CD14-positive monocyte (primary cell): ENCODE measurements at places on chromosomes 2 and 18. TPM values are rescaled to one million over a fixed set of nuclear protein-coding genes. Genes with fewer than 3 reads are reported as not detected.

DNA sequence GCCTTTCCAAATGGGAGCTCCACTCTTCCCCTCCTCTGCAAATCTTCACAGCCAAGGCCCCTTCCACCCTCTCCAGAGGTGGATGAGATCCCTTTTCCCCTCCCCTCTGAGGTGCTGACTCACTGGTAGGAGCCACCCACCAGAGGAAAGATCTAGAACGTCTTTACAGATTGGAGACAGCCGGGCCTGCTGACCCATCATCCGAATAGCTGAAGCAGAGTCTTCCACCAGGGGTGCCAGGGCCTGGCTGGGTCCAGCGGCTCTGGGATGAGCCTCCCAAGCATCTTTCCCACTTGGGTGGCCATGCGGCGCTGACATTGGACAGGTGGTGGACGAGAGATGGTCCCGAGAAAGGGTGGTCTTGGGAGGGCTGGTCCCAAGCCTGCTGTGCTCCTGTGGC lies 9.0 kb downstream of the ERFE start:
- no peak for DNase-seq

GRCh38 chr2:230439590-230439989 lies 23.6 kb downstream of the SP100 start:
- DNase-seq = peak; percentile 85

LIMS3 gene
- polyA plus RNA-seq = 6.0 TPM

POLR1A gene
- polyA plus RNA-seq = 0.45 TPM

GRCh38 chr2:41334159-41334558 lies 713.7 kb upstream of the PKDCC start:
- no peak for DNase-seq

GRCh38 chr18:11669271-11669947 lies 19.7 kb upstream of the GNAL start:
- no peak for DNase-seq

DNA sequence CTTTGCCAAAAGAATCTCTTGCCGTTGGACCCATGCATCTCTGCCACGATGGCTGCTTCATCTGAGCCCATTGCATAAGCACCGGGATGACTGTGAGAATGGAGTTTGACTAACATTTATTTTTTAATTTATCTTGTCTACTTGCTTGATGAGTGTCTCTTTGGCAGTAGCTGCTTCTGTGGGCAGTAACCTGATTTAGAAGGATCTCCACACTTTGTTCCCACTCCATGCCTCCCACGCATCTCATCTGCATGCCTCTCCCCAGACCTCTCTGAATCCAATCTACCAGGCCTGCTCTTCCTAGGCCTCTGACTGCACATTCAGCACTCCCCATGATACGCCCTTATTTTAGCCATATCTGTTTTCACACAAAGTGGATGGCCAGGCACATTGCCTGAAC lies 23.7 kb upstream of the TMX3 start:
- DNase-seq = no peak

DNA sequence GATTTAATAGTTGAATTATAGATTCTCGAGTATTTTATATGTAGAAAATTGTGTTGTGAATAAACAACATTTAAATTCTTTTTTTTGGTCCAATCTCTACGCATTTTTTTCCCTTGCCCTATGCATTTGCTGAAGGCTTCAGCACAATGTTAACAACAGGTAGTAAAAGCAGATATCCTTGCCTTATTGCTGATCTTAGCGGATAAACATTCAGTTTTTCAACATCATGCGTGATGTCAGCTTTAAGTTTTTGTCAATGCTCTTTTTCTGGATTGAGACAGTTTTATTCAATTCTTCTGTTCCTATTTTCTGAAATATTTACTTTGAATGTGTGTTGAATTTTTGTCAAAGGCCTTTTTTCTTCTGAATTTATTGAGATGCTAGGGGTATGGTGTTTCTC lies 11.6 kb upstream of the OR6B3 start:
- DNase-seq = no peak

DNA sequence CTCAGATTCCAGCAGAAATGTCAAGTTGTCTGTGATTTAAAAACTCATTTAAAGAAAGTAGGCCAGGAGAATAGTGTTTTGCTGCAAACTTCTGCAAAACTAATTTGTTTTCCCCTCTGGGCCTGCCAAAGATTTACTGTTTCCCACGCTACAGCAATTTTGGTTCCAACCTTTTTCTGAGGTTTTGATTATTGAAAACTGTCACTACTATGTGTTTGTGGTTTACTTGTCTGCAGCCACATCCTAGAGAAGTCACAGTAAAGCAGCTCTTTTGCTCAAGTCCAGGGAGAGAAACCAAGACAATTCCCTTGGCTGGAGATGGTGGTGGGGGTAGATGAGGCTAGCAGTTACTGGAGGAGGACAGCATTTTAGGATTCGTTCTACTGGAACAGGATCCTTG lies 12.8 kb downstream of the IL1R2 start:
- DNase-seq = no peak

SATB2 gene
- 0.14 TPM for polyA plus RNA-seq

RPRM gene
- polyA plus RNA-seq = not detected

- no peak for DNase-seq
Observed at GRCh38 chr18:31587529-31587928, 4.1 kb upstream of the TTR start.

DNA sequence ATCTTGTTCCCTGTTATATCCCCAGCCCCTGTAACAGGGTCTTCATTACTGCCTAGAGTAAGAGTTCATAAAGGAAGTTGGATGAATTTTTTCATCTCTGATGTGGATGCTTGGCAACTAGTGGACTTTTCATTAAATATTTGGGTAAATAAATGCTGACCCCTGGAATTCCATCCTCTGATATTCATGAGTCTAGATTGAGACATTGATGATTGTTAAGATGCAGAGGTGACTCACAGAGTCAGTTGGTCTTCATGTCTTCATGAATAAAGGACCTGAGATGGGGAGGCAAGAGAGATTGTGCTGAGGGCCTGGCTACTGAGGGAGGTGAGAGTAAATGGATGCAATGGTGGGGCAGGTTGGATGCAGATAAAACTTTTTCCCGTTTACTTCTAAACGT lies 132.7 kb upstream of the NT5C1B start:
- DNase-seq = no peak

CPS1 gene
- not detected in 2 replicates for polyA plus RNA-seq

DNA sequence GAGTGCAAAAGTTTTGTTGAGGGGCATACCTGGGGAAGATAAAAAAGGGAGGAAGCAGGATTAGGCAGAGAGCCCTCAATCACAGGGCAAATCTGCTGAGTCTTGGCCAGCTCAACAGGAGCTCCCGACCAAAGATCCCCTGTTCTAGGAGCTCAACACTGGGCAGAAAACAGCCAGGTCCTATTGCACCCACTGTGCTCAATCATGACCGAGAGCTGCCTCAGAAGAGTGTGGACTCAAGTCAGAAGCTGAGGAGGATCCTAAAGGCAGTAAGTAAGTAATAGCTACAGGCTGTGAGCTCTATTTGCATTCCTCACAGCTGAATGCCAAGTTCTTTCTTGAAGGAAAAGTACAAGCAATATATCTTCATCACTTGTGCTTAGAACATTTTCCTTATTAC lies 334.4 kb upstream of the NRP2 start:
- no peak for DNase-seq

SGPP2 gene
- not detected for polyA plus RNA-seq

CCNT2 gene
- polyA plus RNA-seq = 12.2 TPM

DNA sequence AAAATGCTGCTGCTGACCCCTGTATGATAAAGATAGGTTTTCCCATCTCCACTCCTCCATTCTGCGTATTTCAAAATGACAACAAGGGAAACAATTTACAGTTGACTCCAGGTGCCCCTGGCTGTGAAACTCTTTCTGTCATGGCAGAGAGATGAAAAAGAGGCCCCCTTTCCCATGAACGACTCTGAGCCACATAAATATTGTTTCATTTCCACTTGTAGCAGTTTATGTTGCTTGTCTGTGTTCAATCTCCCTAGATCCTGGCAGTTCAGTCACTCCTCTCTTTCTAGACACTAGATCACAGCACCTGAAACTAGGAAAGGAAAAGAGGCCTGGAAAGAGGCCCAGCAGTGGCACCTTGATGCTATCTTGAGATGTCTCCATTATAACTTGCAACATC lies 121.0 kb upstream of the ZNF521 start:
- no peak for DNase-seq

ALLC gene
- not detected for polyA plus RNA-seq

FEV gene
- polyA plus RNA-seq = not detected

DNA sequence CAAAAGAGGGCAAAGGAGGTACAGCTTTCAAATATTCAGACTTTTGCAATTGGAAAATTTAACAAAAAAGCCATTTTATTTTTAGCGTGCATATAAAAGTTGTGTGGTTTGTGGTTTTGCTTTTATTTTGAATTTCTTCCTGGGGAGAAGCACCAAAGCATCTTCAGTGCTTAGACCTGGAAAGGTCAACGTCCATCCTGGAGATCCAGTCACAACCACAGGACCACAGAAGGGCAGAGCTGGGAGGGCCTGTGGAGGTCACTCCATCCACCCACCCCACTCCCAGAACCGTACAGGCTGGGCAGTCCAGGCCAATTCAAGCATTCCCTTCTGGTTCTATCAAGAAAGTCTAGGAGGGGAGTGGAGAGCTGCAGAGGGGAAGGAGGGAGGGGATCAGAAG lies 43.8 kb downstream of the MPHOSPH10 start:
- DNase-seq = no peak

GRCh38 chr18:62814132-62814759 lies 98.9 kb downstream of the PHLPP1 start:
- DNase-seq = no peak
